ENCODE measurements at places on chromosomes 3 and 15.

DNA sequence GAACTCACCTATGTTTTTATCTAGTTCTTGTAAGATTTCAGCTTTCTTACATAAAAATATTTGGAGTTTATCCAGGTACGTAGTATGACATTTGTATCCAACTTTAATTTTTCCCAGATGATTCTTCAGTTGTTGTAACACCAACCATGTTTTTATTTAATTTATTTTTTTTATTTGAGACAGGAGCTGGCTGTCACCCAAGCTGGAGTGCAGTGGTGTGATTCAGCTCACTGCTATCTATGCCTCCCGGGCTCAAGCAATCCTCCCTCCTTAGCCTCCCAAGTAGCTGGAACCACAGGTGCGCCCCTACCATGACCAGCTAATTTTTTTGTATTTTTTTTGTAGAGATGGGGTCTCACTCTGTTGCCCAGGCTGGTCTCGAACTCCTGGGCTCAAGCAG lies 6.6 kb downstream of the XYLB start:
- DNase-seq: no peak

- DNase-seq: peak; percentile 29
Measured at GRCh38 chr3:143119974-143120715, 574 bp downstream of the CHST2 start.

GRCh38 chr3:150710097-150710496 lies 6.4 kb upstream of the ERICH6 start:
- no peak for DNase-seq

GRCh38 chr3:60147249-60147950 lies 1097.6 kb upstream of the CFAP20DC start:
- no peak for DNase-seq

GRCh38 chr3:186532598-186533072 lies 11.5 kb downstream of the CRYGS start:
- DNase-seq: no peak
